ENCODE measurements at places on chromosomes 11 and 22.

GRCh38 chr11:107743191-107743590, 31.3 kb upstream of the SLN start:
- no peaks in the 10 kb centered on the region for H3K27me3 ChIP-seq
- no peak overlapping the region for H3K27ac ChIP-seq
- H3K36me3 ChIP-seq = no peaks in the 10 kb centered on the region
- H3K4me1 ChIP-seq = no peaks in the 10 kb centered on the region

- no peaks in the 10 kb centered on the region for H3K36me3 ChIP-seq
- DNase-seq = no peak
- H3K27ac ChIP-seq = no peak overlapping the region
- no peak overlapping the region for H3K4me3 ChIP-seq
- H3K4me1 ChIP-seq = no peaks in the 10 kb centered on the region
Measured at GRCh38 chr11:26137651-26138050, 194.3 kb upstream of the ANO3 start.

DNA sequence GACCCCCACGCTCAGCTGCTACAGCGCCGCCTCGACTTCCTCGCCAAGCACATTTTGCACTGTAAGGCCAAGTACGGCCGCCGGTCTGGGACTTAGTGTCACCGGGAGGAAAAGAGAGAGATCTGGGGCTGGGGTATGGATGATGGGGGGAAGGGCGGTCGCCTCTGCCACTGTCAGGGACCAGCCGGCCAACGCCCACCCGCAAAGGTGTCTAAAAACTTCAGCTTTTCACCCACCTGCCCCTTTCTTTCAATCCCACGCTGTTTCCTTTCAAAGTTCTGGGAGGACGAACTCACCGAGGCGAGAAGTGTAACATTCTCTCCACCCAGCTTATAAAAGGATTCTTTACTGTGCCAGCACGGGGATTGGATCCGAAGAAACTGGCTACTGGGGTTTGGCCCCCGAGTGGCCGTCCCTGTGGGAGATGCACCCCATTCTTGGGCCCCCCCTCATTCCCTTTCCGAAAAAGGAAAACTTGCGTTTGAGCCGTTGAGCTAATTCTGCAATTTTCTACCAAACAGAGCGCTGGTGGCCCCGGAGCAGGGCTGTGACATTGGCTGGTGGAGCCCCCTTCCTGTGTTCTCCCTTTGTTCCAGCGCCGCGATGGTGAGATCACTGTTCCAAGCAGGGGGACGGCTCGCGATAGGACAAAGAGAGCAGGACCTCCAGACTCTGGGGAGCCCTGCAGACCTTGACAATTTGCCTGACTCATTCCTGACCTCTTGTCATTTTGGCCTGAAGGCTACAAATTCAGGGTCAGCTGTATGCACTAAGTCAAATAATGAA, 1.8 kb downstream of the FJX1 start:
- peaks cover 25% of the 10 kb centered on the region for H3K27me3 ChIP-seq
- no peaks in the 10 kb centered on the region for H3K36me3 ChIP-seq
- H3K4me1 ChIP-seq = peaks cover 12% of the 10 kb centered on the region
- no peak for DNase-seq
- H3K4me3 ChIP-seq = no peak overlapping the region

GRCh38 chr11:61828629-61829407, 718 bp downstream of the FADS2 start:
- no peak overlapping the region for H3K27ac ChIP-seq
- H3K4me1 ChIP-seq = peaks cover 17% of the 10 kb centered on the region

DNA sequence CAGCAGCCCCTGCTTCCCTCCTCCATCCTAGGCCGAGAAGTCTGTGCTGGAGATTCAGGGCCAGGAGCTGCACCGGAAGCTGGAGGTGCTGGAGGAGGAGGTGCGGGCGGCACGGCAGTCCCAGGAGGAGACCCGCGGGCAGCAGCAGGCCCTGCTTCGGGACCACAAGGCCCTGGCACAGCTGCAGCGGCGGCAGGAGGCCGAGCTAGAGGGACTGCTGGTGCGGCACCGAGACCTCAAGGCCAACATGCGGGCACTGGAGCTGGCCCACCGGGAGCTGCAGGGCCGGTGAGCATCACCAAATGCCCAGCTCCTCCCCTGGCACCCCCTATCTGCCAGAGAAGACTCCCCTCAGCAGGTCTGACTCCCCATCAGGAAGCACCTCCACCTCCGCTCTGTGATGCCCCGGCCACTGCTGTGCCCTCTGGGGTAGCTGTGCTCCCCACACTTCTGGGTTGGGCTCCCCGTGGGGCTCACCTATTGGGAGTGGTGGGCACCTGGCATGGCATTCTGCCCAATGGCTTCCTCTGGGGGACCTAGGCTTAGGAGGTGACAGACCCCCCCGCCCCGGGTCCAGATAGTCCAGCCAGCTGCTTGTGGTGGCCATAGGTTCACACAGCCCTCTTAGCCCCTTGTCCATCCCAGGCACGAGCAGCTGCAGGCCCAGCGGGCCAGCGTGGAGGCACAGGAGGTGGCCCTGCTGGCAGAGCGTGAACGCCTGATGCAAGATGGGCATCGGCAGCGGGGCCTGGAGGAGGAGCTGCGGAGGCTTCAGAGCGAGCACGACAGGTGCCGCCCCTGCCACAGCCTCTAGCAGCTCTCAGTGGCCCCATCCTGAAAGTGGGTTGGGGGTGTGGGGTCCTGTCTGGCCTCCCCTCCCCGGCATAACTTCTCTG, 6.6 kb upstream of the RPS6KA4 start:
- no peak overlapping the region for H3K27ac ChIP-seq
- no peaks in the 10 kb centered on the region for H3K36me3 ChIP-seq
- H3K4me3 ChIP-seq = no peak overlapping the region
- DNase-seq = no peak
- H3K4me1 ChIP-seq = peaks cover 1% of the 10 kb centered on the region

DNA sequence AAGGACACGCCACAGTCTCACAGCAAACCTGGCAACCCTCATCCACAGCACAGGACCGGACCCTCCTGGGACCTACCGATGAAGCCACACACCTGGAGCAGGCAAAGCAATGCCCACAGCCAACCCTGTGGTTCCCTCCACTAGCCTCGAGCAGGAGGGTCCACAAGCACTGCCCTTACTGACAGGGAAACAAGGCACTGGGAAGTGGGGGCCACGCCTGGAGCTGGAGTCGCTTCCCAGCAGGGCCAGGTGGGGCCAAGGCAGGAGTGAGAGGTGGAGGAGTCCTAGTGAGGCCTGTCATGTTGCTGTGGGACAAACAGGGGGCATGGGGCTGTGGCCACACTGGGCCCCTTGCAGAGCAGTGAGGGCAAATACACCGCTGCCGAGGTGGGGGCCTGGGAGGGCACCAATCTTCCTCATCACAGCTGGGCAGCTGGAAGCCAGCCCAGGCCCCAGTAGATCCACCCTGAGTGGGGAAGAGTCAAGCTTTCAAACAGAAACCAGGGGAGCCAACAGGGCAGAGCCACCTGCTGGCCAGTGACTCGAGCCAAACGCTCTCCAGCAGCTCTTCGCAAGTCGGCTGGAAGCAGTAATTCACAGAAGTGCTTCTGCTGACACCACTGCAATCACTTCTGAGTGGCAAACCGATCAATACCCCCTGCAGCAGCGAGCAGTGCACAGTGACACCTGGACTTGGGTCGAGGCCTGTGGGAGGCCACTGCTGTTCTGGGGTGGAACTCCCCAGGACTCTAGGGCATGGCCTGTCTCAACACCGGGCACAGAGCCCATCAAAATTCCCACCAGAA, 13.7 kb downstream of the SULT4A1 start:
- no peaks in the 10 kb centered on the region for H3K36me3 ChIP-seq
- no peaks in the 10 kb centered on the region for H3K27me3 ChIP-seq
- no peak overlapping the region for H3K27ac ChIP-seq
- H3K4me1 ChIP-seq = no peaks in the 10 kb centered on the region

GRCh38 chr11:17780668-17781067, 46.1 kb downstream of the KCNC1 start:
- no peaks in the 10 kb centered on the region for H3K27me3 ChIP-seq
- H3K36me3 ChIP-seq = no peaks in the 10 kb centered on the region
- H3K27ac ChIP-seq = no peak overlapping the region
- no peak for DNase-seq

DNA sequence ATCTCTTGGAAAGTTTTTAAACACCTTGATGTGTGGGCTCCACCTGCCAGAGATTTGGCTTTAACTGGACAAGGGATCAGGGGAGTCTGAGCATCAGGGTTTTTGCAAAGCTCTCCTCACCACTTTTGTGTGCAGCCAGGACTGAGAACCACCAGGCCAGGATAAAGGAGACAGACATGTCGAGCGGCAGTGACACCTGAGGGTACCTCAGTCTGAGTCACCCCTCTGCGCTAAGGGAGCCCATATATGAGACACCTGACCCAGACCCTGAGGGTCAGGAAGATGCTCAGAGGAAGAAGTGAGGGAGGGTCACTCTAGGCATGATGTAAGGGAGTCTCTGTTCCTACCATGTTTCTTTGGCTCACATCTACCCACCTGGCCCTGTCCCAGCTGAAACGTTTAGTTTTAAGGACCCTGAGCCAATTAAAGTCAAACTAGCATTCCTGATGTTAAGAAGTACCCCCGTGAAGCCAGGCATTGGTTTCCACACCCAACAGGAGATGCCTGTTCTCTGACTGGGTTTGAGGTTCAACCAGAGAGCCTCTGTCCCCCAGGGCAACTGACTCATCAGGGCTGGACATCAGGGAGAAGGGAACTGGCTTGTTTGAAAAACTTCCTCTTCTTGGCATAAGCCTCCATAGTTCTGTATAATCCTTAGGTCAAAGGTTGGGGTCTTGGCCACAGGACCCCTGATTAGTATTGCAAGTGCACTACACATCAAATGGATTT, 72.4 kb upstream of the BIRC3 start:
- H3K4me3 ChIP-seq = no peak overlapping the region
- H3K27me3 ChIP-seq = no peaks in the 10 kb centered on the region
- no peak overlapping the region for H3K27ac ChIP-seq
- no peaks in the 10 kb centered on the region for H3K36me3 ChIP-seq

GRCh38 chr11:126105022-126105747, 42.5 kb upstream of the CDON start:
- no peaks in the 10 kb centered on the region for H3K36me3 ChIP-seq
- no peak overlapping the region for H3K4me3 ChIP-seq

DNA sequence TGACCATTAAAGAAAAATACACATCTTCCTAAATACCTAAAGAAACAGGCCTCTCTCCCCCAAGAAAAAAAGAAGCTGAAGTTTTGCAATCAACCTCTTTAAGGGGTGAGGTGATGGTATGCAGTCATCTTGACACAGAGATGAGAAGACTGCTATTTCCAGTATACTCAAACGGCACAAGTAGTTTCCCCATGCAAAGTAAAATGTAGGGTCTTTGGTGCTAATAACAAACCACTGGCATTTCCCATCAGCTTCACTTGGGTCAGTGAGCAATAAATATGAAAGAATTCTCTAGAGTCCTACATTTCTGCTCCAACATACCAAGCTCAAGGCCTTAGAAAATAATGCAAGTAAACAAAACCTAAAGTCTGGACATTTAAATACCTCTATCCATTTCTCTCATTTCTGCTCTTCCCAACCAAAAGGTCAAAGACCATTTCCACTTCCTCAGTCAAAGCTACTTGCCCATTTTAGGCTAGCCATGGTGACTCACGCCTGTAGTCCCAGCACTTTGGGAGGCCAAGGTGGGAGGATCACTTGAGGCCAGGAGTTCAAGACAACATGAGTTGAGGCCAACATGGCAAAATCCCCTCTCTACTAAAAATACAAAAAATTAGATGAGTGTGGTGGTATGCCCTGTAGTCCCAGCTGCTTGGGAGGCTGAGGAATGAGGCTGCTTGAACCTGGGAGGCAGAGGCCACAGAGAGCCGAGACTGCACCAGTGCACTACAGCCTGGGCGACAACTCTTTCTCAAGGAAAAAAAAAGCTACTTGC, 39.5 kb upstream of the CHRNA10 start:
- H3K4me1 ChIP-seq = no peaks in the 10 kb centered on the region
- H3K27me3 ChIP-seq = no peaks in the 10 kb centered on the region
- H3K36me3 ChIP-seq = peaks cover 31% of the 10 kb centered on the region
- no peak overlapping the region for H3K27ac ChIP-seq
- no peak overlapping the region for H3K4me3 ChIP-seq

DNA sequence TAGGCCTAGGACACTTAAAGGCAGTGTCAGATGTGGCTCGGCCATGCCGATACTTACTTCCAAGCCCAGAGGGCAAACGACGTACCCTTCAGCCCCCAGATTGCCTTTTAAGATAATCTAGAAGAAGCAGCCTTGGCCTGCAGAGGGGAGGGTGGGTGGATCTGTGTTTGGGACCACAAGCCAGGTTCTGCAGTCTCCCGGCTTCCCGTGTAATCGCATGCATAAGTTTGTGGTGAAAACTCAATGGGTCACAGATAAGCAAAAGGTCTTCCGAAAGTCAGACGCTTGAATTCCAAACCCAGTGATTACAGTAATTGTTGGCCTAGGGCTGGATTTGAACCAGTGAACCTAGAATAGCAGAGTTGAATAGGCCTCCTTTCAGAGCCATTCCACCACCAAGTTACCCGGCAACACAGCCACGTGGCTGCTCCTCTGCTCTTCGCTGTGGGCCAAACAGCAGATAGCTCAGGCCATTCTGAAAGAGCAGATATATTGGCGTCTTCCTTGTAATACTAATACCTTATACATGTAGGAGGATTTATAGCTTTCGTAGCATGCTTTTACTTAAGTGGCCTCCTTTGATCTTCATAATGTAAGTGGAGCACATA, 170.8 kb upstream of the CADM1 start:
- no peaks in the 10 kb centered on the region for H3K36me3 ChIP-seq
- H3K4me1 ChIP-seq = no peaks in the 10 kb centered on the region
- H3K4me3 ChIP-seq = no peak overlapping the region
- DNase-seq = no peak
- H3K27ac ChIP-seq = no peak overlapping the region

- DNase-seq = no peak
- H3K36me3 ChIP-seq = no peaks in the 10 kb centered on the region
Measured at GRCh38 chr22:37986371-37986770, 2.0 kb upstream of the SOX10 start.

- no peaks in the 10 kb centered on the region for H3K27me3 ChIP-seq
- peaks cover 83% of the 10 kb centered on the region for H3K4me1 ChIP-seq
- DNase-seq = peak; percentile 84
Measured at GRCh38 chr11:117950301-117950700, 21.1 kb upstream of the TMPRSS13 start.

GRCh38 chr11:18769802-18770456, 21.7 kb downstream of the PTPN5 start:
- H3K27ac ChIP-seq = no peak overlapping the region
- no peaks in the 10 kb centered on the region for H3K36me3 ChIP-seq
- no peaks in the 10 kb centered on the region for H3K27me3 ChIP-seq
- H3K4me3 ChIP-seq = no peak overlapping the region

- H3K27me3 ChIP-seq = no peaks in the 10 kb centered on the region
- no peak overlapping the region for H3K27ac ChIP-seq
- no peak overlapping the region for H3K4me3 ChIP-seq
- H3K4me1 ChIP-seq = no peaks in the 10 kb centered on the region
- no peak for DNase-seq
- H3K36me3 ChIP-seq = no peaks in the 10 kb centered on the region
Measured at GRCh38 chr11:78651136-78651775, 76.6 kb upstream of the NARS2 start.

DNA sequence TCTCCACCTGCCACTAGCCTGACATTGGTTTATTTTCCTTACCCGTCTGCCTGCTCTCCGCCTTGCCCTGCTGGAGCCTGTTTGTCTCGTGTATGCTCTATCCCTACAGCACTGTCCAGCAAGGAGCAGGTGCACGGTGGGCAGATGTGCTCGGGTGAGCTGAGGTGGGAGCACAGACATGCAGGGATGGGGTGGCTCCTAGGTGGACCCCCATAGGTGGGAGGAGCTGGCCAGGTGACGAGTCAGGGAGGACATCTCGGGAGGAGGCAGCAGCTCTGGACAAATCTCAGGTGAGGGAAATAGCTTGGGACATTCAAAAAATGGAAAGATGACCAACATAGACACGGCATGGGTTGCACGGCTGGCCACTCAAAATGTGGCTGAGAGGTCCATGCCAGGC, 89.2 kb upstream of the SHANK2 start:
- H3K4me3 ChIP-seq = no peak overlapping the region

All from CD8-positive, alpha-beta memory T cell (primary cell).